ENCODE measurements at places on chromosomes 1 and 21.

DNA sequence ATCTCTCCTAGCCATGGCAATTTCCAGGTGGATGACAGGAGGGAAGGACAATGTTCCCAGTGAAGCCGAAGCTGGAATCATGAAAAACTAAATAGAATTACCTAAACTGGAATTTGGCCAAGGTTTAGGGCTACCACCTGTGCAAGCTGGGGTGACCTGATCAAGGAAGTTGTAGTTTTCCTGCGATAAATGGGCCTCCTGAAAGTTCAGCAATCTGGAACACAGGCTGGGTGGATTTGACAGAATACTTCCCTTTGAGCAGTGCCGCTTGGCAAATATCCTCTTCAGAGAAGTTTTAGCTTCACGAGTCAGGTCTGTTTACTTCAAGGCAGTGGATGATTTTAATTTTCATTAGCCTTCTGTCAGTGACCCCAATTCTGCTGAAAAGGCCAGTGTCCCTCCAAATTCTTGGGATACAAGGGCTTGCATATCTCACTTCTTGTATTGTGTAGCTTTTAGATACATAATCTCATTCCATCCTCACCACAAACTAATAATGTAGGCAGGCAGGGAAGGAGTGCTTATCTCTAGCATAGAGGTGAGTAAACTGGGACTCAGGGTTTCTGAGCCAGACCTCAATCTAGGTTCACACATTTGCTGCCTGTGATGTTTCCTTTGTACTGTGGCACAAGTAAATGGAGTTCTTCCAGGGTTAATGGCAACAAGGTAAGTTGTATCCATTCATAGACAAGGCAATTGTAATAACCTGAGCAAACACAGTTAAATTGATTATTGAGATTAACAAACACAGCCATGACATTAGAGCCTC, 349.4 kb downstream of the NUF2 start:
- no peak for DNase-seq

DNA sequence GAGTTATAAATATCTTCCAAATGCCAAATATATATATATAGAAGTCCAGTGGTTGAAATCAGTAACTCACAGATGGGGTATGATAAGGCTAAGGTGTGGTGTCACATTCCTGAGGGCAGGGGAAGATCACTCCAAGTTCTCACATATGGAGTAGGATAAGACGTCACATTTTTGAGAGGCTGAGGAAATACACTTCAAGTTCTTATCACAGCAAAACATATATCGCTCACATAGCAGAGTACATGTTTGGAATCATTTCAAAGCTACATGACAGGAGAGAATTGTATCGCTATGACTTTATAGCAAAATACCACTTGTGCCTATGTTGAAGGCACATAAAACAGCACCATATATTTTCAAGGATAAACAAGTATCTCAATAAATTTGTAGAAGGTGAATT, 55.1 kb downstream of the RBM11 start:
- no peak for DNase-seq

DNA sequence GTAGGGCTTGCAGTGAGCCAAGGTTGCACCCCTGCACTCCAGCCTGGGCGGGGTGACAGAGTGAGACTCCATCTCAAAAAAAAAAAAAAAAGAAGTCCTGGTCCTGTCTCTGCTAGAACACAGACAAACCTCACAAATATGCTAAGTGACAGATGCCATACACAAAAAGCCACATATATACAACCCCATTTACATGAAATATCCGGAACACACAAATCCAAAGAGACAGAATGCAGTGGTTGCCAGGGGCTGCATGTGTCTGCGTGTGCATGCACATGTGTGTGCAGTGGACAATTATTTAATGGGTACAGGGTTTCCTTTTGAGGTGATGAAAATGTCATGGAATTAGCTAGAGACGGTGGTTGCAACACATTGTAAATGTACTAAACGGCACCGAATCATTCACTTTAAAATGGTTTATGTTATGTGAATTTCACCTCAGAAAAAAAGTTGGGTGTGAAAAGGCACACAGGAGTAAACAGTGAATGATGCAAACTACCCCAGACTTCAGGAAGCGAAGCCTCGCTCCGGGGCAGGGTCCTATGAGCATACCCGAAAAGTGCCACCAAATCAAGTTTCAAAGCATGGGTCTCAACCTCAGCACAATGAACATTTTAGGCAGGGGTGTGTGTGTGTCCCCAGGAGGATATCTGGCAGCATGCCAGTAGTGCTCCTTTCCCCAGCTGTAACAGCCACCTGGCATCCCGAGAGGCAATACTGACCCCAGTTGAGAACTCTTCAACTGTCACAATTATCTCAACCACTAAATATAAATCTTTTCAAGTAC, 48.3 kb downstream of the GNB1 start:
- DNase-seq: no peak

DNA sequence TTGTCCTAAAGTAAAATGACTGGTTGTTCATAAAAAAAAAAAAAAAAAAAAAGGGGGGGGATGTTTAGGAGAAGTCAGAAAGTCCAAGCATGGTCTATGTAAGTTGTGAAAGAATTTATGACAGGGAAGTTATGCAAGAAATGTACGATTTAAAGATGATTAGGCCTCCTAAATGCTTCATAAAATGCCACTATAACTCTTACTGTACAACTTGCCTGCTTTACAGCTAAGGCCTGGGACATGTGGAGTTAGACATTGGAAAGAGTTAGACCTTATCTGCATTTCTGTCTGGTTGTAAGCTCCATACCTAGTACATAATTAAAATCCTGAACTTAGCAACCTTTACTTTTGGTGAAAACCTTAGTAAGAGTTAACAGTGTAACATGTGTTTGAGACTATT, 150.0 kb downstream of the TPR start:
- DNase-seq: no peak

DNA sequence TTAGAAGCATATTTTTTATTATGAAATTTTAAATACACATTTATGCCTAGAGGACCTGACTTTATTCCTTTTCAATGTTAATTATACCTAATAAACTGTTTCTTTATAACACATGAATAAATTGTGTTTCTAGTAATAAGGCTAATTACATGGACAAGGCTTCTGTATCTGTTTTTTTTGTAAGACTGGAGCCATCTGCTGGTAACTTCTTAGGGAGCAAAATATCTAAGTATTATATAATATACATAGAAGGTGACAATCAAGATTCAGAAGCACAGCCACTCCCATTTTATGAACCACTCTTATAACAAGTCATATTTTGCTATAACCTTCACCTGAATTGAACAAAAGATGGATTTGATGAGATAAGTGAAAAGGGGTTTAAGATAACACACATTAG, 84.2 kb downstream of the LBR start:
- DNase-seq: no peak

GRCh38 chr1:239555350-239555749, 169.0 kb downstream of the CHRM3 start:
- peak; percentile 15 for DNase-seq

GRCh38 chr1:33709783-33710718, 153.8 kb upstream of the HMGB4 start:
- DNase-seq: peak; percentile 80

DNA sequence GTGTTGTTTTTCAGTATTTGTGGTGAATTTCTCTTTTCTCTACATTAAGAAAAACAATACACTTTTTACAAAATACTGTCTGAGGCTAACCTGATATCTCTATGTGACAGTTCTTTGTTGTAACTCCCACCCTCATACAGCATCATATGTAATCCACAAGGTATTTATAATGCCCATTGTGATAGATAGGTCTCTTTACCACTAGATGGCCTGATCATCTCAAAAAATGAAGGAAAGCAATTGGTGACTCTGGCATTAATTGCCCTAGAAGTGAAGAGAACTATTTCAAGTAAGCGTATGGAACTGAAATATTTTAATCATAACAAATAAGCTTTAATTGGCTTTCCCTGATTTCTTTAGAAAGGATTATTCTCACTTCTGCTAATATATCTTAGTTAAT, 36.2 kb upstream of the HFM1 start:
- DNase-seq: no peak

GRCh38 chr21:37605006-37605405, 238.4 kb downstream of the DYRK1A start:
- no peak for DNase-seq

GRCh38 chr1:184352776-184353175, 34.1 kb upstream of the C1orf21 start:
- DNase-seq: no peak

DNA sequence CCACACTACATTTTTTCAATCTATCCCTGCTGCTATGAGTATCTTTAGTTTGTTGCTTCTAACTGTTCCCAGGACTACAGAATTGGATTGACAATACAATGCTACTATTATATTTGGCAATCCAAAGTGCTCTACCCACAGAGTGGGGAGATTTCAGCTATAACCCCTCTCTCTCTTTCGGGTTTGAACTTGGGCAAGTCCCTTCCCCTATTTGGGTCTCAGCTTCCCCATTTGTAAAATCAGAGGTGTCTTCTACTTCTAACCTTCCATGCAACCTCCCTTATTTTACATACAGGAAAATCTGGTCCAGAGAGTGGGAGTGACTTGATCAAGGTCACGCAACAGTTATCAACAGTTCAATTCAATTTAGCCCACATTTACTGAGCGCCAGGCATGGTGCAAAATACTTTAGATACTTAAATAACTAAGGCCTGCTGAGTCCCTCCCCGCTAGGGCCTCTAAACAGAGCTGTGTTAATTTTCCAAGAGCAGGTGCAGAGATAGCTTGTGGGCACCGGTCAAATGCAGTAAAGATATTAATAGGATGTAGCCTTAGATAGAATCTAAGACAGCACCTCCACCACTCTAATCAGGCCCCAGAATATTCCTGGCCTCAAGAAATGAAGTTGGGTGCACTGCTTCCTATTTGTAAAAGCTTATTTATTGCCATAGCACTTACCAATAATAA, 9.4 kb upstream of the GPX7 start:
- no peak for DNase-seq

DNA sequence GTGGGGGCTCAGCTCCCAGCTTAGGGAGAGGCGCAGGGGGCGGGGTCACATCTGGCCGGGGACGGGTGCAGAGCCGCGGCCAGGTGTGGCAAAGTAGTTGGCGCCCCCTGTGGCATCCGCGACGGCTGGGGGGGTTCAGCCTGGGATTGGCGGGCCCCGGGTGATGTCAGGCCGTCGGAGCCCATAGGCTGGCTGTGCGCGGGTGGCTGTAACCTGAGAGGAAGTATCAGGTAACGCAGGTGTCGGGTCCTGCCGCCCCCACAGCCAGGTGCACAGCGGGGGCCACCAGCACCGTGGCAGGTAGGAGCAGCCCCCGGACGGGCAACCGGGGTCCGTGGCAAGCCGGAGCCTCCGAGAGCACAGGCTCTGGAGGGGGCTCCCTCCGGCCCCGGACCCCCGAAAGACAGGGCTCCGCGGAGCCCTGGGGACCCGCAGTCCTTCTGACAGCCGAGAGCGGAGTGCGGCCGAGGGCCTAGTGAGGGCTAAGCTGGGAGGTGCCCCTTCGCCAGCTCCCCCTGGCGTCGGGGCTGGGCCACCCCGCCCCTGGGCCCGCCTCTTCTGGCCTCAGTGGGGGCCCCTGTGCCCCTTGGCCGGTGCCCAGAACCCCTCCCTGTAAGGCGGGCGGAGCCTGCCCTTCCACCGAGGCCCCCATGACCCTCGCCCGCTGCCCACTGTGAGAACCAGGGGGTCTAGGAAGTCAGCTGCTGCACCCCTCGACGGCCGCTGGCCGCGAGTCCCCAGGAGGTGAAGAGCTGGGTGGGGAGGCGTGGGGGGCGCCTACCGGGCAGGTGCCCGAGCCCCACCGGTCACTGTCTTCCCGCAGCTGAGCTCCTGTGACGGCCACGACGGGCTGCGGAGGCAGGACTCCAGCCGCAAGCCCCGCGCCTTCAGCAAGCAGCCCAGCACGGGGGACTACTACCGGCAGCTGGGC, 17.9 kb downstream of the TNFRSF25 start:
- no peak for DNase-seq

- DNase-seq: no peak
Measured at GRCh38 chr1:161082483-161082882, 6.9 kb downstream of the NECTIN4 start.

GRCh38 chr1:44238660-44239059, 25.4 kb downstream of the DMAP1 start:
- DNase-seq: peak; percentile 57

DNA sequence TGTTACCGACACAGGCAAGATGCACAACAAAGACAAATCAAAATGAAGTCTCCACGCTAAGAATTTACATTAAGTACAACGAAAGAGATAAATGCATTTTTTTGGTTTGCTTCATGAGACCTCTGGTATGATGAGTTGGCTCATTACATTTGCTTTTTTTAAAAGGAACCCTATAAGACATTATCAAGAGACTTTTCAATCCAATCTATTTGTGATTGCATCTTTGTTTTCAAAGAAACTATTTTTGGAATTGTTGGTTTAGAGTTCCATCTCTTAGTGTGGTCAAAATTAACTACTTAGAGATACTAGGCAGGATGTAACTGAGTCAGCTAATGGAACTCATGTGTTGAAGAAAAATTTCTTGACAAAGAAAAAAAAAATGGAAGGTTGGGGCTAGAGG, 200.1 kb downstream of the ZC3H11B start:
- DNase-seq: no peak

- DNase-seq: no peak
Measured at GRCh38 chr1:221234791-221235190, 355.5 kb downstream of the HLX start.

DNA sequence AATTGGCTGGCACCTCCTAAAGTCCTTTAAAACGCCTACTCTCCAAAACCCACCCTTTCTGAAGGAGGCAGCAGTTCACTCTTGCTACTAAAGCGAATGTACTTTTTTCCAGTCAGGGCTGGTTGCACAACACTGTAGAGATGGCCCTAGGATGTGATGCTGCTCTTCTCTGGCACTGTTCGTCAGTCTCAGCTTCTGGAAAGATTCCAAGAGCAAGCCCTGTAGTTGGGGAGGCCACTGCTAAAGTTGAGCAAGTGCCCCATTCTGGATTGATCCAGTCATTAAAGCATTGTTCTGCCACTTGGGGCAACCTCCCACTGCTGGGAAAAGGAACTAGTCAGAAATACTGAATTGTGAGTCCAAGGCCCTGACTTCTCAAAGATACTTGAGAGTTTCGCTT, 28.5 kb upstream of the KCNQ4 start:
- DNase-seq: no peak

DNA sequence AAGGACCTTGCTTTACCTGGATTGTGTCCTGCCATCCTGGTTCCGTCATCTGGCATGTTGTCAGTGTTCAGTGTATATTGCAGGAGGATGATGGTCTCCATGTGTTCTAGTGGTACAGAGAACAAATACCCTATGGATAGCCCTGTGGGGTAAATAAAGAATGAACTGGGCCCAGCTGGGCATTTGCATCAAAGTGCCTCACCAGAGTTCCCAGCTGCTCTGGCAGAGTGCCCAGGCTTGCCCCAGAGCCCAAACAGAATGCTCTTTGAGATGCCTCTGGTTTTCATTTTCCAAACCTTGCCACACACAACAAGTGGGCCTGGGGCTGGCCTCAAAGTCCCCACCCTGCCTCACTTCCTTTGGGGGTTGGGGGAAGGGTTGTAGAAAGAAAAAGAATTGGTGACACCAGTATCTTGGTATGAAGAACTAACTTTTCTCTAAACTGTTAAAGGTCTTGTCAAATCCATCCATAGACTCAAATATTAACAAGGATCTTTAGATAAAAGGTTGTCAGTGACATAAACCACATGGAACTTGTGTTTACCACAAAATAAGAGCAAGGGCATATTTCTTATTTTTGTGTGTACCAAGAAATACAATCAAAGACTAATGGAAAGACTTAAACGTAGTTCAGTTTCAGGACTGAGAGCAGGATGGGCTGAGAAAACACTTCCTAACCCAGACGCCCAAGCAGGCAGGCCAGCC, 82.2 kb downstream of the LMO4 start:
- DNase-seq: peak; percentile 53
